ENCODE measurements at places on chromosomes 3 and 15.

DNA sequence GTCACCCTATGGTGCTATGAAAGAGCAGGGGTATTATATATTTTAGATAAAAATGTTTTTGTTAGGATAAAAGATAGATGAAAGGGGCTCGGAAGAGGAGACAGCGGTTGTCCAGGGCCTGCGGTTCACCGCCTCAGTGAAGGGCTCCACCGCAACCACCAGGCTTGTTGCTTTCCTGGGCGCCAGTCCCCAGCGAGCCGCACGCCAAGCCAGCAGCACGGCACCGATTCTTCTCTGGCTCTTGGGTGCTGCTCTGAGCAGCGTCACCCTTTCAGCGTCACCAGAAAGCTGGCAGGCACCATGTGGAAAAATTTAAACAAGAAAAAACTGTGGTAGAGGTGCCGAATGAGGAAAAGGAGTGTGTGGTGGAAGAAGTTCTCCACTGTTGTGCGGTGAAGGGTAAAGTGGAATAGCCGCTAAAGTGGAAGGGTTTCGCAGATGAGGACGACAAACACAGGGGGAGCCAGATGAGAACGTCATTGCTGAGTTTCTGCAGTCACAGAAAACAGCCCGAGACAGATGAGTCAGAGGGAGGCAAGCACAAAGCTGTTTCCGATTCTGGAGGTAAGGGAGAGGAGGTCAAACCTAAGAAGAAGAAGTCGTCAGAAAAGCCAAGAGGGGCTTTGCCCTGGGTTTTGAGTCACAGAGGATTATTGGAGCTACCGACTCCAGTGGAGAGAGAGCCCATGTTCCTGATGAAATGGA is 569.2 kb downstream of the ZBBX start:
- no peak for DNase-seq

DNA sequence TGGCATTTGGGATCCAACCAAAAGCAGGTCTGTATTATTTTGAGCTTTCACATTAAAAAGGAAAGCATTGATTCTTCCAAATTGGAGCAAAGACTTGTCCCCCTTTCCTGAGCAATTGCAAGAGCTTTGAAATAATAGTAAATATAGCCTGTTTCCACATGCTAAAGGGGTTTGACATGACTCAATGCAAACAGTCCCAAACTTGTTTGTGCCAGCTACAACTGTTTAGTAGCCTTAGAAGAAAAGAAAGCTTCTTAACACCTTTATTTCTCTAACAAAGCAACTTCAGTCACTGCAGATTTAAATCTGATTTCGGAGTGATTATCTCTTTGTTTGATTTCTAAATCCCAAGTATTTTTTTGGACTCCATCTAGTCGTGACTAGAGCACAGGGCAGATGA is 180.2 kb downstream of the SEMA6D start:
- no peak for DNase-seq

- DNase-seq, result no peak
Observed at GRCh38 chr3:71064291-71064955, 519.1 kb downstream of the FOXP1 start.

DNA sequence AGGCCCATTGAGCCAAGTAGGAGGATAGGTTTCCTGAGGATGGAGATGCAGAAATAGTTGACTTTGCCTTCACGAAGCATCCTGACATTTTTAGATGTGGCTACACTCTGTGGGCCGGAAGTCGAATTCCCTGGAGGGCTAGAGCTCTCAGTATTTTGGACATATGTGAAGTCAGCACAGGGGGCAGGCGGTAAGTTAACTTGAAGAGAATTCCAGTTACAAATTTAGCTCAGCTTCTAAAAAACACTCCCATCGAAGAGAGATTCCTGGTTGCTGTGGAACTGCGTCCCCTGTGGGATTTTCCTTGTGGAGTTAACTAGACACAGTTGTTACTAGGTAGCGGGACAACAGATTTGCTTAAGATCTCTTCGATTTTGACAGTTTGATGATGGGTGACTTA is 161.9 kb upstream of the RGMA start:
- no peak for DNase-seq

GRCh38 chr15:28086175-28086703 is 12.9 kb downstream of the OCA2 start:
- DNase-seq, result no peak

DNA sequence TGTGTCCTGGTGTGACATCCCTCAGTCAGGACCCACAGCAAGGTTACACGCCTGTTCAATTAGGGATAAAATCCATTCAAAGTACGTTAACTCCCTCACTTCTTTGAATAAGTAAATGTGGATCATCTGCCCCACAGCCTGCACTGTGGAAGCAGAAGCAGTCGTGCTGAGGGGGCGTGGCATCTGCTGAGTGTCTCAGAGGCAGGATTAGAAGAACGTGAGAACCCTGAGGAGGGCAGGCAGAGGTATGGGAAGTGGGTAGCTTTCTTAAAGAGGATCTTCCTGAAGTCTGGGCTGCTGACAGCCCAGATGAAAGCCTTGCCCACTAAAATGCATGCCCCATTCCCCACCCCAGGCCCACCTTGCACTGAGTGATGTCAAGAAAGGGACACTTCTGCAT is 28.5 kb downstream of the CRABP1 start:
- DNase-seq, result no peak

- DNase-seq, result no peak
Observed at GRCh38 chr15:42994546-42994945, 74.0 kb upstream of the TTBK2 start.

- DNase-seq, result no peak
Observed at GRCh38 chr3:72421126-72421525, 427.1 kb downstream of the SHQ1 start.

- no peak for DNase-seq
Observed at GRCh38 chr15:33963831-33964664, 4.2 kb upstream of the CHRM5 start.

GRCh38 chr3:194312743-194313281 is 38.3 kb downstream of the CPN2 start:
- no peak for DNase-seq

DNA sequence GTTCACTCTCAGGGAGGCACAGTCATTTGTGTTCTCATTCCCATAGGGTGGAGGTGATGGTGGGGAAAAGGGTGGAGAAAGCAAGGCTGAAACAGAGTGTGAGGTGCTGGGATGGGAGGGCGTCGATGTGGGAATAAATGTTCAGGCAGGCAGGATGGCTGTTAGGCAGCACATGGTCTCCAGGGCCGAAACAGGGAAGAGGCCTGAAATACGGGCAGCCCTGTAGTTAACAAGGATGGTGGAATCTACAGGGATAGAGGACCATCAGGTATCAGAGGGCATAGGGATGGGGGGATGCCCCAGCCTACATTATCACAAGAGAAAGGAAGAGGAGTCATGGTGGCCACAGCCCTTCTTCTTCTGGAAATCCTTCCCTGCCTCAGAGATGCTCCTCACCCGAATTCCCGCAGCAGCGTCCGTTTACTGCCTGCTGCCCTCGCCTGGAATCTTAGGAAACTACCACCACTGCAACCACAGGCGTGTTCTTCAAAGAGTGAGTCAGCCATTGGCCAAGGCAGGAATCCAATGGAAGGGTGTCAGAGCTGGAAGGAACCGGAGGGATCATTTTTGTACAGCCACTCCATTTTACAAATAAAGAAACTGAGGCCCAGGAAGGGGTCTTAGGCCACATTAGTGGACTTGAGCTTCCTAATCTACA is 49.7 kb upstream of the POMGNT2 start:
- DNase-seq, result no peak

GRCh38 chr3:45915518-45916231 is 27.6 kb upstream of the CXCR6 start:
- DNase-seq, result no peak

DNA sequence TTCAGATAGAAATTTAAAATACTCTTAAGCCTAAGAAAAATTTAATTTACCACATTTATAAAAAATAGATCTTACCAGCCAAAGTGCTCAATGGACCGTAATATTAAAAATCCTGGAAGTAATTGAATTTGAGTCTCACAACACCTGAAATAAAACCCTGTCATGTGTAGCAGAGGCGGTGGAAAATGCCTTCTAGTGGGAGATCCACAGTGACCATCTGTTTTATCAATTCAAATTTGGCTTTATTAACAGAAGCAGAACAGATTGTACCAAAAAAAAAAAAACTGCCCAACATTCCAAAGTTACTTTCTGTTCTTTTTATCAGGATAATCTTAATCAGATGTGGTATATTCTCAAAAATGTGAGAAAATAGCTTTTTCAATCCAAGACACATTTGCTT is 71.7 kb downstream of the DMXL2 start:
- DNase-seq, result no peak

- no peak for DNase-seq
Observed at GRCh38 chr3:65995030-65995429, 43.7 kb downstream of the MAGI1 start.

GRCh38 chr3:140536926-140537726 is 140.7 kb upstream of the TRIM42 start:
- no peak for DNase-seq

Data from cortex of kidney (tissue), 1 donor.